Activated naive CD4-positive, alpha-beta T cell treated with Interleukin-2 at 50 U/mL for 16 hours (primary cell): ENCODE measurements at places on chromosomes 5 and 9.

- DNase-seq, result no peak
Observed at GRCh38 chr9:109399258-109399767, 78.5 kb upstream of the EPB41L4B start.

DNA sequence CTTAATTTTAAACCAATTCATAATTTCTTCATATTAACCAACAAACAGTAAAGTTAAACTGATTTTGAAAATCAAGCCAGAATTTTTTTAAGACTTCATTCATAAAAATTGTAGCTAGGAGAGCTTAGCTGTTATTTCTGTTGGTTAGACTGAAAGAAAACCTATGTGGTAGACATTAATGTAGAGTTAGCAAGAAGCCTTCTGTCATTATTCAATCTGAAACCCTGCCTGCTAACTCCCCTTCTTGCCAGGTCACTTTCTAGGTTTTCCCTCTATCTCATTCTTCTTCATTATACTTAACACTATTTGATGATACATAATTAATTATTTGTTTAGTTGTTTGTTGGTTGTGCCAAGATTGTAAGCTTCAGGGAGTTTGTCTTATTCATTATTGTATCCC lies 304.3 kb upstream of the MEF2C start:
- no peak for DNase-seq

- DNase-seq, result no peak
Observed at GRCh38 chr5:123874600-123875201, 362.7 kb downstream of the CSNK1G3 start.

DNA sequence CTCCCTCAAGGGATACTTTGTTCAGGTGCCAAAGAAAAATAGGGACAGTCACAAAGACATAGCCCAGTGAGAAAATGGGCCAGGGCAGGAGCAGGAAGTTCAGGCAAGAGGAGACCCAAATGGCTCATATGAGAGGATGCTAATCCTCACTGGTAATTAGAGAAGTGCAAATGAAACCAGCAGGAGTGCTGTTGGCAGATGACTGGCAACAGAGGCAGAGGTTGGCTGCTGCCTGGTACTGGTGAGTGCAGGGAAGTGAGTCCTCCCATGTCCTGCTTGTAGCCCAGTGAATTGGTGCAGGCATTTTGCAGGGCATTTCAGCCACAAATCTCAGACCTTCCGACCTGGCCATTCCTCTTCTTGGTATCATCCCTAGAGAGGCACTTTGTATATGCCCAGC lies 23.5 kb downstream of the ODF2 start:
- no peak for DNase-seq

GRCh38 chr5:171499611-171500010 lies 80.2 kb downstream of the FGF18 start:
- DNase-seq, result no peak

GRCh38 chr5:131316026-131316425 lies 52.2 kb downstream of the CDC42SE2 start:
- no peak for DNase-seq
